ENCODE measurements at places on chromosomes 13 and 19.
A peak's percentile ranks its signal among the peaks of the same experiment; 100 is the strongest.

DNA sequence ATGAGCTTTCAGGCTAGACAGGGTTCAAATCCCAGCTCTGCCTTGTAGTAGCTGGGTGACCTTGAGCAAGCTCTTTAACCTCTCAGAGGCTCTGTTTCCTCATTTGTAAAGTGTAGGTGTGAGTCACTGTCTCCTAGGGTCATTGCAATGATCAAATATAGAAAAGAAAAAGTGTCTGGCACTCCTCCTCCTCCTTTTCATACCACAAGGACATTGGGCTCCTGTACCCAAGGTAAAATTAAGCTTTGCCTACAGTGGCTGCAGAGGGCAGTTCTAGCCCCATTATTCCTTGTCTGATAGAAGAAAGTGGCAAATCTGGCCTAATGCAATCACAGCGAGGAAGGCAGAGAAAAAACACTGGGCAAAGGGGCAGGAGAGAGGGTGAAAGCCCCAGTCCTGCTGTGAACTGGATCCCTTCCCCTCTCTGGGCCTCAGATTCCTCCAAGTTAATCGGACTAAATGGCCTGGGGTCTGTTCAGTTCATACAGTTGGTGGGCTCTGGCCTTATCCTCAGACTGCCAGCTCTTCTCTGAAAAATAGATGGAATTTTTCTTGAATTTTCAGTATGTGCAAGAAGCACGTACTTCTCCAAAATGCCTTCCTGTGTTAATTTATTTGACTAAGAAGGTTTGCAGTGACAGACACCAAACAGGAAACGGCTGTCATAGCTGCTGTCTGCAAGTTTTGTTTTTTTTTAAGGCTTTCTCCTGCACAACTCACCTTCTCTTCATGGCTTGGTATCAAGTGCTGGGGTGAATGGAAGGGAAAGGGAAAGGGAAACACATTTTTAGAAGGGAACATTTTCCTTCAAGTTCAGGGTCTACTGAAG lies 35.3 kb downstream of the RGCC start:
- no peak for DNase-seq

DNA sequence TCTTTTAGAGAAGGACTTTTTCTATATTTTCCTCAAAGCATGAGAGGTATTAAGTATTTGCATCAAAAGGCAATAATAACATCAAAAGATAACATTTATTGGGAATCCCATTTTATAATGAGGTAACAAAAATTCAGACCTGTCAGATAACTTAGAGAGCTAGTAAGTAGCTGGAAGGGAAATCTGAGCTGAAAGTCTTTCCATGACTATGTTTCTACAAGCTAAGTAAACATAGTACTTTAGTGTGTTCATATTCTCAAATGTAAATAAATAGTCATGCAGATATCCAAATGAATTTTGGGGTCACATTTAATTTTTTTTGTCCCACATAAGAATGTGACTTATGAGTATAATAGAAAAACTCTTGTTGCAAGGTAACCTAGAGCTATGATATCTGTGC lies 87.3 kb upstream of the FBXL3 start:
- no peak for DNase-seq

GRCh38 chr13:40169476-40169875 lies 497.0 kb downstream of the FOXO1 start:
- DNase-seq, result no peak

DNA sequence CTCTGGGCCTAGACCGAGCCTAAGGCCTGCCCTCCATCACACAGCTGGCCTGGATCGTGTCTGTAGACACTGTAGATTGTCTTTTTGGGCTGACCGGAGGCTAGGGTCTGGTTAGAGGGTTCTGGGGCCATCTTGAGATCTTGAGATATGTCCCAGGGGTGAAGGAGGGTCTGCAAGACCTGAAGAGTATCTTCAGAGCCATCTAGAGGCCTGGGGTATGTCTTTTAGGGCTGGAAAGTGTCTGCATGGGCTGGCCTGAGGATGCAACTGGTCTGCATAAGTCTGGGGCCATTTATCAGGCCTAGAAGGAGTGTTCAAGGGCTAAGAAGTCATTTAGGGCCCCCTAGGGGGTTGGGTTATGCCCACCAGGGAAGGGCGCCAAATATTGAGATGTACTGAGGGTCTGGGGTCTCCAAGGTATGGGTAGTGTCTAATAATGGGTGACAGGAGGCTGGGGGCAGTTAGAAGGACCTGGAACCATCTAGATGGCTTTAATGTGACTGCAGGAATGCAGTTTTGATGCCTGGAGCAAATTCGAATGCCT lies 555 bp downstream of the SCAF1 start:
- DNase-seq, result no peak

DNA sequence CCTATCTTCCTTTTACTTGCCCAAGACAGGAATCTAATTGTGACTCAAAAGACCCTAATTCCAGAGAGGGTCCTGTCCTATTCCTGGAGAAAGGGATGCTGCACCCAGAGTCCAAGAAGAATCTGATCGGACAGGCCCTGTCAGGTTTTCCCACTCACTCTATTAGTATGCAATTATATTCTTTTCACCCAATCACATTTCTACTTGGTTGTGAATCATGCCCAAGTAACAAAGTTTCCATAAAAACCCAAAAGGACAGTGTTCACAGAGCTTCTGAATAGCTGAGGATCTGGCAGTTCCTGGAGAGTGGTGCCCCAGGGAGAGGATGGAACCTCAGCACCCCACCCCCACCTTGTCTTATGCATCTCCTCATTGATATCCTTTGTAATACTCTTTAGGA lies 135.3 kb upstream of the SLITRK5 start:
- no peak for DNase-seq

GRCh38 chr13:97110936-97111335 lies 111.2 kb upstream of the MBNL2 start:
- DNase-seq, result no peak

DNA sequence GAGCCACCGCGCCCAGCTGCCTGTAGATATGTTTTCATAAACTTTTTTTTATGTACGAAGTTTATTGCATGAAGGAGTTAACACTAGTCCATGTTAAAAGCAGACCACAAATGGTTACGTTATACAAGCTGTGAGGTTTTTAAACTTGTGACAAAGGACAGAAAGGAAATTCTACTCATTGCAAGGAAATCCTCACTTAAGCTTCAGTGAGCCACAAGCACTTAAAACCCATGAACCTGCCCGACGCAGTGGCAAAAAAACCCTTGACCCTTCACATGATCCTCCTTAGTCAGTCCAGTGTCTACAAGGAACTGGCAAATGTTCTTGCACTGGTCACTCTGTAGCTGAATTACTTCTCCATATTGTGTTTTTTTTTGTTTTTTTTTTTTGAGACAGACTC lies 4.2 kb downstream of the MPND start:
- no peak for DNase-seq

- DNase-seq, result no peak
Measured at GRCh38 chr13:103130681-103131210, 64.5 kb upstream of the SLC10A2 start.

DNA sequence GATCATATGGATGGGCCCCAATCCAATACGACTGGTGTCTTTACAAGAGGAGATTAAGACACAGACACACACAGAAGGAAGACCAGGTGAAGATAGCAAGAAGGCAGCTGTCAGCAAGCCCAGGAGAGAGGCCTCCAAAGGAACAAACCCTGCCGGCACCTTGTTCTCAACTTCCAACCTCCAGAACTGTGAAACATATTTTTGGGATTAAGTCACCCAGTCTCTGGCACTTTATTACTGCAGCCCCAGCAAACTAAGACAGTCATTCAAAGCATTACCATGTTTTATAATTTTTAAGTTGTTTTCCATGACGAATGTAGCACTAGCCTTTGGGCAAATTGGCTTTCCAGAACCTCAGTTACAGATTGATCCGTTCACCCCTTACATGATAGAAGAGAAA lies 11.3 kb downstream of the STARD13 start:
- DNase-seq, result no peak

DNA sequence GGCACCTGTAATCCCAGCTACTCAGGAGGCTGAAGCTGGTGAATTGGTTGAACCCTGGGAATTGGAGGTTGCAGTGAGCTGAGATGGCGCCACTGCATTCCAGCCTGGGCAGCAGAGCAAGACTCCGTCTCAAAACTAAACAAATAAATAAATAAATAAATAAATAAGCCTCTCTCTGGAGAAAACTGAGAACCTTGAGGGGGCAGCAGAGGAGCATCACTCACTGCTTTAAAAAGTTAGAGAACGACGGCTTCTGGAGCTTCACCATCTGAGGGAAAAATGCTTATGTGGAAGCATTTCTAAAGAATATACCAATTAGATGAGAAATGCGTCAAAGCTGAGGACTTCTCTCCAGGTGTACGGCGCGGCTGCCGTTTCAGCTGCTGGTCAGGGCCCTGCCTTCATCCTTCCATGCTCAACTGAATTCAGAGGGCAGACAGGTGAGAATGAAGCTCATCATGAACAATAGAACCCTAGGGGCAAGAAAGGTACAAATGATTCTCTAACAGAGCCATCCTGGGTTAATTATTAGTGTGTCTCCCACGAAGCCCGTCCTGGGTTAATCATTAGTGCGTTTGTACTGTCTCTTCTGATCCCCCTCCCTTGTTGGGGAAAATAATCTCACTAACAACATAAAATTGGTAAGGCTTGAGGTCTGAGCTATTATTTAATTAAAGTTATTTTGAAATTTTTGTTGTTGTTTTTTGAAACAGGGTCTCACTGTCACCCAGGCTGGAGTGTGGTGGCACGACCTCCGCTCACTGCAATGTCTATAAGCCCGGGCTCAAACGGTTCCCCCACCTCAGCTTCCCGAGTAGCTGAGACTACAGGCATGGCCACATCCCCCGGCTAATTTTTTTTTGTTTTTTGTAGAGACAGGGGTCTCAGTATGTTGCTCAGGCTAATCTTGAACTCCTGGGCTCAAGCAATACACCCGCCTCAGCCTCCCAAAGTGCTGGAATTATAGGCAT lies 80.1 kb downstream of the IPO5 start:
- peak; percentile 71 for DNase-seq

GRCh38 chr13:87677496-87678371 lies 6.6 kb downstream of the SLITRK5 start:
- DNase-seq, result peak; percentile 22
